ENCODE measurements at places on chromosomes 6 and 20. TPM values are rescaled to one million over a fixed set of nuclear protein-coding genes. Genes with fewer than 3 reads are reported as not detected.
A peak's percentile ranks its signal among the peaks of the same experiment; 100 is the strongest.

DNA sequence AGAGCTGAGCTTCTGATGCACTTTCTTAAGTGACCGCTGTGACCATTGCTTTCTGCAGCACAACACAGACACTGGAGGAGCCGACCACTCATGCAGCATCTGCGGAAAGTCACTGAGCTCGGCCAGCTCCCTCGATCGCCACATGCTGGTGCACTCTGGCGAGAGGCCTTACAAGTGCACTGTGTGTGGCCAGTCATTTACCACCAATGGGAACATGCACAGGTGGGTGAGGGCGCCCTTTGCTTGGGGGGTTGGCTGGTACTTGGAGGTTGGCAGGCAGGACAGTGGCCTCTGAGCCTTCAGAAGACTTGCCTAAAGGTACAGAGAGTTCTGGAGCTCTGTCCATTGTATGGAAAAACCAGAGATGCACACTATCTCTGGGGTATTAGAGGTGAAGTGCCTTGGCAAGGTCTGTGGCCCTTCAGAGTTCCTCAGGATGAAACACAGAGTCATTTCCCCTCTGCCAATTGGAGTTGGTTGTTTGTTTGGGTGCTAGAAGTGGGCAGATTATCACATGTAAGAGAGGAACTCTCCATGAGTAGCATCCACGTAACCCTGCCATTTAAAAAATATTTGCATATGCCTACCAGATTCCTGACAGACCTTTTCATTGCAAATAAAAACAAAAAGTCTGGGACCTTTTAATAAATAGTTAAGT, 81.5 kb downstream of the RREB1 start:
- no peak for DNase-seq

DNA sequence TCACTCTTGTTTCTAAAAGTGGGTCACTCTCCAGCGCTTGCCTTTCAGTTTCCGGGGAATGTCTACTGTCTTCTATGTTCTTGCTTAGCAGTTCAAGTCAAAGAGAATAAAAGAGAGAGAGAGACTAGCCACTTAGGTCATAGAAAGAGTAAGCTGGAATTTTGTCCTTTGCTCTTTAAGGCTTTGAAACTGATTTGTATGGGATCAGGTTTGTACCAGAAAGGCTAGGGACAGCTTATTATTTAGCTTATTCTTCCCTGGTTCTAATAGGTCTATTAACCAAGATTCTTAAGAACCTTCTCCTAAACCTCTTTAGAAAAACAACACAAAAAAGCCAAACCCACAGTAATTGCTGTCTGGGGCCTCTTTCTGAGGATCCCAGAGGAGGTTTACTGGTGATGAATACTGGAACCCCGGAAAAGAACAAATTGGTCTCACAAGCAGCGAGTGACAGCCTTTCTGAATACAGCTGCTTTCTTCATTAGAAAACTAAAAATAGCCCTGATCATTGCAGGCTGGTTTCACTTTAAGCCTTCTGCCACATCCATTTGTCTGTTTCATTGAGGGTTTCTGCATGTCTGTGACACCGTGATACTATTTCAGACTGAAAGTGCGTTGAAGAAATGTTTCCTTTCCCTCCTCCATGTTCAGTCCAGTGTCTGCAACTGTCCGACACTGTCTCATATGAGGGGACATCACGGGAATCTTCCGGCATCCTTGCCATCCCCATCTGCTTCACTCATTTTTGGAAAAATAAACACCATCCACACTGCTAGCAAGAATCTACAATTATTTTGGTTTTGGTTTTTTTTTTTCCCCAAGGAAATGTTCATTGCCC, 75.1 kb upstream of the ATXN1 start:
- DNase-seq, result no peak

GRCh38 chr6:125974214-125974866, 12.0 kb upstream of the TRMT11 start:
- peak; percentile 78 for DNase-seq

DNA sequence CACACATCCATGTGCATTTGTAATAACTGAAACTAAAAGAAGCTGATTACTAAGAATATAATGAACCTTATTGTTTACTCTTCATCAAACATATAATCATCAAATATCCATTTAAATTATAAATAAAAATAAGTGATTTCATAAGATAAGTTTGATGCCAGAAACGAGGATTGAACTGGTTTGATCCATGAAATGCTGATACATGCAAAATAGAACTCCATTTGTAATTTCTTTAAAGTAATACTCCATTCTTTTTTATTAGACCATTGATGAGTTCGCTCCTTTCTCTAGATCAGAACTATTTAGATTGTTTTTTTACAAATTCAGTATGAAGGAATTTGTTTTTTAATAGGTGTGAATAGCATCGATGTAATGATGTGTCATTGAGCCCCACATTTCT, 57.6 kb downstream of the EYS start:
- DNase-seq, result no peak

GRCh38 chr6:125950293-125950692, 6.3 kb upstream of the HINT3 start:
- DNase-seq, result no peak

GRCh38 chr20:49237531-49237930, 18.3 kb downstream of the DDX27 start:
- no peak for DNase-seq

- no peak for DNase-seq
Observed at GRCh38 chr6:20454204-20454824, 52.6 kb downstream of the E2F3 start.

DNA sequence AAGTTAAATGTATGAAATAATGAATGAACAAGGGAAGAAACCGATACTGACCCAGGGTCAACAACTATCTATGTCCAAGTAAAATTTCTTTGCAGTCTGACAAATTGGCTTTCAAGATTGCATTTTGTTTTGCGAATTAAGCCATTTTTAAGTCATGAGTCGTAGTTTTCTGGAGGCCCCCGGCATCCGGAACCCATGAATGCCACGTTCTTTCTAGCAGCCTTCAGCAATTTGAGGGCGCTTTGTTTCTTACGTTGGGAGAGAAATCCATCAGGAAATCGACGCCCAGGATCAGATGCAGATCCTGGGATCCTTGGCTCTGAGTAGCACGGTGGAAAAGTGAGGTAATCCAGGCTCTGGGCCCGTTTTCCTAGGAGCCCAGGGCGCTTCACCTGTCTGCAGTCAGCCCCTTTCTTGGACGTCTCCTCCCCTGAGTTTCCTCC, 309 bp upstream of the ABRACL start:
- no peak for DNase-seq

DNA sequence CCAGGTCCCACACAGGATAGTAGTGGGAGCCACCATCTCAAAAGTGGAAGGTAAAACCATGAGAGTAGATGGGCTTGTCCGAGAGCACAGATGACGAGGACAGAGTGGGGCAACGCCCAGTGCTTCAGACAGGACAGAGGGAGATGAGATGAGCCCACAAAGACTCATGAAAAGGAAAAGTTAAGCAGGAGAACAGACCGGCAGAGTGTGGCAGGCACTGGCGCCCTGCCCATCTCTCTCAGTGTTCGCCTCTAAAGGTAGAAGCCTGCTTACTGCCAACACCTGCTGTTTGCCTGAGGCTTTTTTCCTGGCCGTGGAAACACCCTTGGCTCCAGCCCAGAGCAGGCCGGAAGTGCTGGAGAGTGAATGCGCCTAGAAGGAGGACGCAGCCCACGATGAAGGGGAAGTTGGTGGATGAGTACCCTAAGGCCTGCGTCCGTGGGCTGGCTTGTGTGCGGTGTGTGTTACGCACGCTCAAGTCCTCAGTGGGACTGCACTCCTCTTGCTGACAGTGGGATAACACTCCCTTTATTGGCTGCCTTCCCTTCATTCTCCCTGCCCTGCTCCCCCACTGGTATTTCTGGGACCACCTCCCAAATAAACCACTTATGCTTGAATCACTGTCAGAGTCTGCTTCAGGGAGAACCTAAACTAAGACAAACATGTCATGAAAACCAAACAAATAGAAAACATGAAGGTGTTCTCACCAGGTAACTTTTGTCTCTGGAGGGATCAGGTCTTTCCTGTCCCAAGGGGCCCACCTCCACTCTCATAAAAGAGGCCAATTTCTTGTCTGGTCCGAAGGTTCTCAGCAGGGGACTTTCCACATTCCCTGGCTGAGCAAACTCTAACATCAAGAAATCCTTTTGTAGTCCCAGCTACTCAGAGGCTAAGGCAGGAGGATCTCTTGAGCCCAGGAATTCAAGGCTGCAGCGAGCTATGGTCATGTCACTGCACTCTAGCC, 9.1 kb upstream of the FOXP4 start:
- no peak for DNase-seq

DNA sequence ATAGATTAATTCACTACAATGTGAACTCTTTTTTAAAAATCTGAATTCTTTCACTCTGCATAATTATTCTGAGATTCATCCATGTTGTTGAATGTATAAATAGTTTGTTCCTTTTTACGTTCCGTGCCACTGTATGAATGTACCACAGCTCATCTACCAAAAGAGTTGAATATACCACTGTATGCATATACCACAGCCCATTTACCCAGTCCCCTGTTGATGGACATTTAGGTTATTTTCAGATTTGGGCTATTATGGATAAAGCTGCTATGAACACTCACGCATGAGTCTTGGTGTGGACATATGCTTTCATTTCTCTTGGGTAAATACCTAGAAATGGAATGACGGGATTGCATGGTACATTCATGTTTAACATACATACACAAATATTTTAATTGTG, 28.2 kb downstream of the PNPLA1 start:
- DNase-seq, result no peak

GRCh38 chr6:96466147-96466863, 55.3 kb upstream of the UFL1 start:
- no peak for DNase-seq

DNA sequence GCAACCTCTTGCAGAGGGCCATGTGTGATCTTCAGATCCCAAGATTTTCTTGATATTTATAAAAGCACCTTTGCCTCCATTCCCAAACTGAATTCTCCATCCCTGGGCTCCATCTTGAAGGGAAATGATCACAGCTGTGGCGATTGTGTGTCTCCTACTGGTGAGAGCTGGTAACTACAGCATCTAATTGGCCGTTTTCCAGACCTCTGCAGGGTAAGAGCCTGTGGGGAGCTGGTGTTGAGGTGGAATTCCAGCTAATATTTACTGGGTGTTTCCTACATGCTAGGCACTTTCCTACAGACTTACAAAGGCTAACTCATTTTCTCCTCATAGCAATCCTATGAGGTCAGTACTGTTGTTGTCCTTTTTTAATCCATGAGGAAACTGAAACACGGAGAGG, 59.2 kb upstream of the FNDC1 start:
- DNase-seq, result peak; percentile 48

DNA sequence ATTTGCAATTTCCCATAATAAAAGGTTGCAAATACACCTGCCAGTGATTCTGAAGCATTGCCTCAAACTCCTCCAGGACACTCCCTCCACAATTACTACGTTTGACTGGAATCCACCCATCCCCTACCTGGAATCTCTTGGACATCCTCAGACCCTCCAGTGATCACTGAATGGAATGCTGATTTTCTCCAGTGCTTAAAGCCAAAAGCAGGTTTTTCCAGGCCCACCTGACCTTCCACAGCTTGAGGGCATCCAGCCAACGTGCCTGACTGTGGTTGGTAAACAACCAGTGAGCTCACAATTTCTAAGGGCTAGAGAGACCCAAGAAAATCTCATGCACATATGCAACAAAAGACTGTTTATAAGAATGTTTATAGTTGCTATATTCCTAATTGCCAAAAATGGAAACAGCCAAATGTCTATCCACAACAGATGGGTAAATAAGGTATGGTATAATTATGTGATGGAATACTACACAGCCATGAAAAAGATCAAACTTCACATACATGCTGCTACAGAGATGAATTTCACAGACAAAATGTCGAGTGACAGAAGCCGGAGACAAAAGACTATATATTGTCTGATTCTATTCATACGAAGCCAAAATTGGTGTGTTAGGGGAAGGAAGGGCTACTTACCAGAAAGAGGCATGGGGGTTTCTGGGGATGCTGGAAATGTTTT, 147.1 kb upstream of the RREB1 start:
- no peak for DNase-seq

GRCh38 chr6:163405412-163406309, 8.9 kb upstream of the QKI start:
- DNase-seq, result peak; percentile 72

DNA sequence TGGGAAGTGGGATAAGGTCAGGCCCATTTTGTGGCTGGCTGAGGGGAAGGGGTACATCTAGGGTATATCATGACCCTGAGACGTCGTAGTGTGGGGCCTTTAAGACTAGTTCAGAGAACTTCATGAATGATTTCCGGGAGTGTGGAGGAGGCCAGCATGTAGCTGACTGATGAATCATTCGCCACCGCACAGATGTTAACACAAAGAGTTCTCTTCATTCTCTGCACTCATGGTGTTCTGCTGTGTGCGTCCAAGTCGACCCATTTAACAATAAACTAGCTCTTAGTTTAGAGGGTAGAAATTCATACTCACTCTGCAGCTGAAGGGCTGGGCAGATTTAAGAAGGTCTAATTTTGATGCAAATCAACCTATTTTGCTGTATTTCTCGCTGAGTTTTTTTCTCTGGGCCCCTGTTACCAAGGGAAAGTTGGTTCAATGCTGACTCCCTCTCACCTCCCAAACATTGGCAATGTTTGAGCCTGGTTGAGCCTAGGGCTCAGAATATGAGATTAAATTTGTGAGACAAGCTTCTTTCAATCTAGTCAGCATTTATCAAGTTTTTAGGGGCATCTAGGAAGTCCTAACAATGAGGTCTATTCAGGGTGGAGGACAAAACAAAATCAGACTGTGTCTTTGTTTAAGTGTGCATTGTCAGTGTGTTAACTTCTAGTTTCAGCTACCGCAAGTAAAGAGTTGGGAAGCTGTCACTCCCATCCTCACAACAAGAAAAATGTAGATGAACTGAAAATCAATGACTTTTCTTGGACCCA, 106.8 kb upstream of the CBLN4 start:
- DNase-seq, result no peak

- DNase-seq, result no peak
Observed at GRCh38 chr6:132673376-132674094, 14.6 kb upstream of the TAAR1 start.

DNA sequence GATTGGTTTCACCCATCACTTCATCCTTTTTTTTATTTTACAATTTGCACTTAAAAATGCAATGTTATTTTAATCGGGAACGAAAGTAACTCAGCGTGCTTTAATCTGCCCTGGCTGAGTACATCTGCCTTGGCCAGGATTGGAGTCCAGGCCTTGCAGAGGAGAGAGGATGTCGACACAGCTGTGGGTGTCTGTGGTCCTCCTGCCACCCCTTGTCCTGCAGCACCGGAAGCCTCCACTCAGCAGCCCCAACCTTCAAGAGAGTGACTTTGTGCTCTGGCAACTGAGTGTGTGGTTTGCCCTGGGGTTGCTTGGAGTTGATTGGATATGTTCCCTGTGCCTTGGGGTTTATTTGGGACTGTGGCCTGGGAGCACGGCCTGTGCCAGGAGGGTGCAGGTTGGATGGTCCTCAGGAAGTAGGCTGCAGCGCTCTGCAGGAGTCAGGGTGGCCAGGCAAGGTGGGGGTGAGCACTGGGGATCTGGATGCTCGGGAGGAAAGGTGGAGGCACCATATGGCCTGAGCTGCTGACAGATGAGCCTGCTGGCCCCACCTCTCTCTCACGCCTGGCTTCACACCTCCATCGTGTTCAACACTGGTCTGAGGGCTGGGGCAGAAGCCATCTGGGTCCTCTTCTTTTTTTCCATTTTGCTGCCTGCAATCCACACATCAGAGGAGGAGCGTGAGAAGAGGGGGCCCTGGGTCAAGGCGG, 4.3 kb downstream of the MYT1 start:
- DNase-seq, result peak; percentile 28

Gene ADGRF5
- polyA plus RNA-seq, result 8.7 TPM

Gene GPX5
- polyA plus RNA-seq, result not detected

Gene F13A1
- polyA plus RNA-seq, result 9.8 TPM

Gene UST
- polyA plus RNA-seq, result 21.5 TPM

Gene TINAG
- 0.39 TPM for polyA plus RNA-seq

Gene MYLK4
- polyA plus RNA-seq, result 1.4 TPM

Gene MRAP2
- 7.8 TPM for polyA plus RNA-seq
